ENCODE measurements at places on chromosomes 3 and 15. TPM values are rescaled to one million over a fixed set of nuclear protein-coding genes. Genes with fewer than 3 reads are reported as not detected.

- no peak for DNase-seq
Measured at GRCh38 chr3:182620723-182621434, 172.4 kb upstream of the ATP11B start.

- no peak for DNase-seq
Measured at GRCh38 chr3:120203016-120203415, 82.0 kb downstream of the GPR156 start.

- no peak for DNase-seq
Measured at GRCh38 chr3:12838179-12838965, 3.0 kb downstream of the RPL32 start.

DNA sequence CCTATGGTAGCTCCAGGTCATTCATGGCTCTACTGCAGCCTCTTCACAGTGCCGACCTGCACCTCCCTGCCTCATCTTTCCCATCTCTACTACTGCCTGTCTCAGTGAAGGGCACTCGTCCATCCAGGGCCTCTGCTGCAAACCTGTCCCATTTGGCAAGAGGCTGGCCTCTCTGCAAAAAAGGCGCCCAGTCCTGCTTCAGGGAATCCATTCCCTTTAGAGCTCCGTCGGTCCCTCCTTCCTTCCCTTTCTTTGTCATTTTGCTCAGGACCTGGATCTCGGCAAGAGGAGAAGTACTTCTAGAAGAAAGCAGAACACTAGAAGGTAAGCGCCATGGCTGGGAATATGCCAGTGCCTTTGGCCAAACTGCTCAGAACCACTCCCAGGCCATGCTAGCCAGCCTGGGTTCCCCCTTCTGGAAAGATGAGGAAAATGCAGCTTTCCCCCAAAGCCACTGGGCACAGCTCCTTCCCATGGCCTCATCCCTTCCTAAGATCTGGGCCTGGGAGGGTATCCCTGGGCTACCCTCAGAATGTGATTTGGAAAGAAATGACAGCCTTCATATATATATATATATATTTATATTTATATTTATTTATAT lies 6.4 kb upstream of the ISL2 start:
- no peak for DNase-seq

DNA sequence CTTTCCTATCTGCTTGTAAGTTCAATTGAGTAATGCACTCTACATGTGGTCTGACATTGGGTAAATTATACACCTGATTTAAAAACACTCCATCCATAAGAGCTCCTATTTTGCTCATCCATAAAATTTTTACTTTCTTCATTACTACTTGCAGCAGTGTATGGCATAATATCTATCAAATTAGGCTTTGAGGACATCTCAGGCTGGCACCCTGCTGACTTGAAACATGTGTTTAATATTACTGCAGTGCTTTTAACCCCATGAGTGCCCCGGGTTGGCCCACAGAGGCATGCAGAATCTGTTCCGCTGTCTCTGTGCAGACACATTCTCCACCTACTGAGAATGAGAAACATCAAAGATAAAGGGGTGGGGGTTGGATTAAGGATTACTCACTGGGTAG lies 249.9 kb upstream of the DNAJC19 start:
- no peak for DNase-seq

DNA sequence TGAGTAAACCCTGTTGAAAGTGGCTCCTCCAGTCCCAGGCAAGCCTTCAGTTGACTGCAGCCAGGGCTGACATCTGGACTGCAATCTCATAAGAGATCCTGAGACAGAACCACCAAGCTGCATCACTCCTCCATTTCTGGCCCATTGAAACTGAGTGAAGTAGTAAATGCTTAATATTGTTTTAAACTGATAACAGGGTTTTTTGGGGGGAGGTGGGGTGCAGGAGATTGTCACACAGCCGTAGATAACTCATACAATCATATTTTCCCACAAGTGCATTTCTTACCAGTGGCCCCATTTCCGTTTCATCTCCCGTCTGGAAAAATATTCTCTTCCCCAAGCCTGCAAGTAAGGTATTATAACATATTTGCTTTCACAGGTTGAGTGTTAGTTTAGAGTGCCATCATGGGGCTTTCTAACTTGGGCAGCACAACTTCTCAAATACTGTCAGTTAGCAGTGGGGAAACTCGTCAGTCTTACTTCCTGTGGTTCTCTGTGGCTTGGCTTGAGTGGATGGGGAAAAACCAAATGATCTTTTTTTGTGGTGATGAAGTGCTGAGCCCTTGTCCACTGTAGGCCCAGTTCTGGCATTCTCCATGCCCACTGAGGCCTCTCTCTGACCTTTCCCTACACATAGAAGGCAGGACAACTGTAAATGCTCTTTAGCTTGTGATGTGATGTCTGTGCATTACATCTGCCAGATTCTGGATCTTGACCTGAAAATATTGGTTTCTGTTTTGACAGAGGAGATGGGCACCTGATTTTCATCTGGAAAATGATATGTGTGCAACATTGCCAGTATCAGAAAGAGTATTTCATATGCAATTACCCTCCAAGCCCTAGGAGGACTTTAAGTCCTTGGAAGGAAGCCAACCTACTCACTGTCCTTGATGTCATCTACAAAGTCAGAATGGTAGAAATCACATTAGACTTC lies 90.1 kb upstream of the BHLHE40 start:
- DNase-seq = peak; percentile 52

DNA sequence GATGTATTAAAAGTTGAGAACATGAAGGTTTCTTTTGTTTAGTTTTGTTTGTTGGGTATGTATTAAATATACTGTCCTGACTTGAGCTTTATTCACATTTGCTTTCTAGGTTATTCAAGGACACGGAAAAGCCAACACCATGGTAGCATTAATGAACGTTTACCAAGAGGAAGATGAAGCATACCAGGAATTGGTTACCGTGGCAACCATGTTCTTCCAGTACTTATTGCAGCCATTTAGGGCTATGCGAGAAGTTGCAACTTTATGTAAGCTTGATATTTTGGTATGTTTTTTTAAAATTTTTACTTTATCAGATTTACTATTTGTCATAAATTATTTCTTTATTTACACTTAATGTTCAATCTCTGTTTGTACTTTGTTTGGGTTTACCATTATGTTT lies 3.6 kb downstream of the WHAMM start:
- DNase-seq = no peak

GRCh38 chr3:73866846-73867245 lies 242.1 kb upstream of the PDZRN3 start:
- no peak for DNase-seq

- DNase-seq = peak; percentile 73
Measured at GRCh38 chr15:74793135-74794028, 11.5 kb downstream of the CSK start.

DNA sequence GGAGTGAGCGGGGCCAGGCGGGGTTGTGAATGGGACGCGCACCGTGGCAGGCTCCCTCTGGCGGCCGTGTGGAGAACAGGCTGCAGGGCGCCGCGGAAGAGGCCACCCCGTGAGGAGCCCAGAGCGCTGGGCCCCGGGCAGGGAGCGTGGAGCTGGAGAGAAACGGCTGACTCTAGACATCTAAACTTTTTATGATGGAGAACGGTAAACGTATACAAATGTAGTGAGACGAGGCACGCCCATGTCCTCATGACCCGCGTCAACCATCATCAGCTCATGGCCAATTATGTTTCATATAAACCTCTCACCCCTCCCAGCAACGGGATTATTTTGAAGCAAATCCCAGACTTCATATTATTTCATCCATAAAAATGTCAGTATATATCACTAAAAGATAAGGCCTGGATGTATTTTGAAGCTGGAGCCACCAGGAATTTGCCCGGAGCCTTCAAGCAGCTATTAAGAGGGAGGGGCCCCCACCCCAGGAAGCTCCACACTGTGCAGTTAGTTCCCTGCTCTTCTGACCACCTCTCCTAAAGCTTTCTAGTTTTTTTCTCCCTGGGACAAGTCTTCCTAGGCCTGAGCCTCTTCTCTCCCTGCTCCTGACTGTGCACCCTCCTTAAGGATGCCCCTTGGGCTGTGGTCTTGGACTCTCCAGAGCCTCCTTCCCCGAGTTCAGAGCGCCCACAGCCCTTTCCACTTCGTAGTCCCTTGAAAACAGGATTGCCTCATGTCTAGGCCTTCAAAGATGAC lies 149.5 kb downstream of the SMAD6 start:
- peak; percentile 80 for DNase-seq

GRCh38 chr15:81410318-81410753 lies 36.3 kb upstream of the TMC3 start:
- DNase-seq = no peak

DNA sequence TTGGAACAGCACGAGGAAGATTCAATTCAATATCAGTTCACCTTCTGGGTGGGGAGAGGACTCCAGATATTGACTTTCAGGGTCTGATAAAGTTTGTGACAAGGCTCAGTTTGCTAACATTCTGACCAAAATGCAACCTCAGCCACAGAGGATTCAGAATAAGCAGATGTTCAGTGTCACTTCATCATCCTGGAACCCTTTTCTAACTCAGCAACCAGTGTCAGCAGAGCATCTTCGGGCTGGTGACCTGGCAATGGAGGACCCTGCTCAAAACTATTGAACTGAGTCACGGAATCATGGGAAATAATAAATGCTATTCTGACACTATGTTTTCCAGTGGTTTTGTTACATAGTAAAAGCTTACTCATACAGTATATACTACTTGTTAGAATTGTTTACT lies 433.4 kb upstream of the CFAP20DC start:
- DNase-seq = no peak

LYZL4 gene
- not detected for total RNA-seq

STIMATE gene
- 34.7 TPM for total RNA-seq

DCLK3 gene
- not detected for total RNA-seq

- DNase-seq = no peak
Measured at GRCh38 chr3:116444819-116445310, 422 bp downstream of the LSAMP start.

CPN2 gene
- not detected for total RNA-seq

DNA sequence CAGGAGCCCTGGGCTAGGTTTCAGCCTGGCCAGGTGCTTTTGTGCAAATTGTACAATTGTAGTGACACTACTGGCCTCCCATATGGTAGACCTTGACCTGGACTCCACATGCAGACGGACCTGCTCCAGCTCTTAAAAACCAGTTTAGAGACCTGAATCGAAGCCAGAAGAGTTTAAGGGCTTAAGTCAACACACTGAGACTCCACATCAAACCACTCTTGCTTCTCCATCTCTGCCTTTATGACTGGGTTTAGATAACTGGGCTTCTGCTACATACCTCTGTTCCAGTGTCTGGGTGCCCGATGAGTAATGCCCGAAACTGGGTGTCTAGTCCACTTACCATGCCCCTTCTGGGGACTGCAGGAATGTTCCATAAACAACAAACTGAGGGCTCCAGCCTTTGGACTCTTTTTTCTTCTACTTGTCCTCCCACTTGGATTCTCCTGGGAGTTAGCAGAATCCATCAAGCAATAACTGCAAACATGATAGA lies 32.8 kb downstream of the TMEM212 start:
- no peak for DNase-seq

GOLGA8R gene
- total RNA-seq = 4.2 TPM

TM4SF1 gene
- not detected for total RNA-seq

SPSB4 gene
- total RNA-seq = not detected

DNA sequence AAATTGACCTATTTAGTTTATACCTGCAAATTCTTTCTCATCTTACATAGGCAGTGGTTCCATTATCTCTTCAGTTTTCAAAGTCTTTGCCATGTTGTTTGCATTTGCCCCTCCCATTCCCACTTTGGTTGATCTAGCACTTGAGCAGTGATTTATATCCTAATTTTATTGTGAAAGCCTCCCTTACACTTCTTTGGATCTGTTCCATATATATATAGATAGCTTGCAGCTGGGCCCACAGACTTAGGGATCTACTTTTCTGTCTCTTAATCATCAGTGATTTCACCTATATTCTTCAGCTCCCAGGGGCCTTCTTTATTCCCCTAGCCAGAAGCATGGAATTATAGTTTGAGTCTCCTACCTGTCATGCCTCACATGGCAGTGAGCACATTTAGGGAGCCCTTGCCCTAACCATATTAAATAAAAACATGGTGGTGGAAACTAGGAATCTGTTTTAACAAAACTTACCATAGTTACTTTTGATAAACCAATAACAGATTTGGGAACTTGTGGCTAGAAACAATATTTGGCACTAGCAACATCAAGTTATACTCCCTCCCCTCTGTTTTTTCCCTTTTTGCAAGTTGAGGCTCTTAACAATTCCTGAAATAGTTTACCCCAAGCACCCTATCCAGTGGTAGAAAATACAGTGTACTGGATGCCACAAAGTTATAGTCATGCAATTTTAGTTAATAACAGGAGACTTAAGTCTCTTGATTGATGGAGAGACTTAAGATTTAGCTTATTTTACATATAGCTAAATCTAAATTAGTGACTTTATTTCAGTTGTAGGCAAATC lies 41.7 kb downstream of the ARIH1 start:
- no peak for DNase-seq

GRCh38 chr15:68494573-68495110 lies 62.7 kb upstream of the ITGA11 start:
- no peak for DNase-seq

SQOR gene
- total RNA-seq = 139 TPM

DNA sequence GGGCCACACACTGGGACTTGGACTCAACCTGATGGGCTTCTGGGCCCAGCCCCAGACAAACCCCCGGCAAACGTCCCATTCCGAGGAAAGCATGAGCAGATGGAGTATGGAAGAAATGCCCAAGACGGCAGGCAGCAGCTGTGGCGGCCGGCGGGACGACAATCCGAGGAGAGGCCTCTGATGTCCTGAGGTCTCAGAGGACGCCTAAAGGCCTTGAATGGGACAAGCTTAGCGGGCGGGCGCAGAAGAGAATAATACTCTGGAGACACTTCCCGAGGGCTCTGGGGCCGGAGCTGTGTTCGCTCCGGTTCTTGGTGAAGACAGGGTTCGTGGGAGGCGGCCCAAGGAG lies 482 bp upstream of the OGG1 start:
- no peak for DNase-seq

NLGN1 gene
- total RNA-seq = not detected
